A673 (cell line): ENCODE measurements at places on chromosomes 6 and 20.
A peak's percentile ranks its signal among the peaks of the same experiment; 100 is the strongest.

GRCh38 chr20:63051911-63052310, 45.1 kb upstream of the BHLHE23 start:
- no peaks in the 10 kb centered on the region for H3K4me1 ChIP-seq
- no peak overlapping the region for H3K4me3 ChIP-seq
- H3K36me3 ChIP-seq: no peaks in the 10 kb centered on the region
- H3K27ac ChIP-seq: no peak overlapping the region

- H3K36me3 ChIP-seq: no peaks in the 10 kb centered on the region
- peaks cover 19% of the 10 kb centered on the region for H3K4me1 ChIP-seq
- H3K4me3 ChIP-seq: no peak overlapping the region
Observed at GRCh38 chr6:44034931-44035345, 92.3 kb downstream of the MRPL14 start.

DNA sequence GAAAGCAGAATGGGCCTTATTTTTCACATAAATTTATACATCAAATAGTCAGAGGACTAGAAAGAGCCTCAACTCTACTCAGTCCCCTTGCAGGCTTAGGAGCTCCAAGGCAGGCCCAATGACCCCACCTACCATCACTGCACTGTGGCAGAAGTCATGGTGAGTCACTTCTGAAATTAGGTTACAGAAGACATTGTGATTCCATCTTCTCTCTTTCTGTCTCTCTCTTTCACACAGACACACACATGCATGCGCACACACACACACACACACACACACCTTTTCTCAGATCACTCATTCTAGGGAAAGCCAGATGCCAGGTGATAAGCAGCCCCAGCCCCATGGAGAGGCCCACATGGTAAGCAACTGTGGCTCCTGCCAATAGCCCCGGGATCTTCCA, 103.8 kb downstream of the C6orf118 start:
- DNase-seq: no peak
- H3K27me3 ChIP-seq: no peaks in the 10 kb centered on the region
- no peaks in the 10 kb centered on the region for H3K36me3 ChIP-seq

DNA sequence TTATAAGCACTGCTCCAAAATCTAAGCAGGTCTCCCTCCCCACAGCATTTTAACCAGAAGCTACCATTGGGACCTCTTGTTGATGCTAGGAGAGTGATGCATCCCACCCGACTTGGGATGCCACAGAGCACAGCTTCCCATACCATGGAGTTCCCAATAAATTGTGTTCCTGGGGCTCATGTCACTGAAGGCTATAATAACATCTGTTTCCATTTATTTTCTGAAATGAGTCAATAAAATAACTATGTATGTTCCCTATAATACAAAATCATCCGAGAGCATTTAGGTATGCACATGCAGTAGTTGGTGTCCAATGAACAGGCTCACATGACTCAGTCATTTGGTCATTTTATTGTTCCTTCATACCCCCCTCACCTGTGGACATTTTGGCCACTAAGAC, 204.2 kb downstream of the TBC1D7 start:
- H3K4me3 ChIP-seq: no peak overlapping the region
- no peaks in the 10 kb centered on the region for H3K4me1 ChIP-seq
- no peak overlapping the region for H3K27ac ChIP-seq

DNA sequence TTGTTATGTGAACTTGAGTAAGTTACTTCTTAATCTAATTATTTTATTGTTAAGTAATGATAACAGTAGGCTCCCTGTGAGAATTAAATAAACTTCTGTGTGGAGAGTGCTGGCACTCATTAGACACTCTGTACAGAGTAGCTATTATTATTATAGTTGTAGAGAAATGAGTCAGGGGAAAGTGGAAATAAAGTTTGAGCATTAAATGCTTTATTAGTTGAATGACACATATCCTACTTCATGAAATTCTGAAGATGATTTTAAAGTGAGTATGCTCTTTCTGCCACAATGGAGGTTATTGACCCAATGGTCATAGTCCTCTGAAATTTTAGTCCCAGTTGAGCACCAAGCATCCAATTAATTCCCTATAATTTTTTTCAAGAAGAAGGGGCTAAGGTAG, 5.9 kb downstream of the ECI2 start:
- H3K27ac ChIP-seq: no peak overlapping the region
- no peaks in the 10 kb centered on the region for H3K4me1 ChIP-seq
- DNase-seq: no peak
- H3K4me3 ChIP-seq: no peak overlapping the region
- H3K27me3 ChIP-seq: no peaks in the 10 kb centered on the region
- peaks cover 24% of the 10 kb centered on the region for H3K36me3 ChIP-seq

GRCh38 chr6:132289756-132290155, 111.5 kb downstream of the MOXD1 start:
- no peak for DNase-seq
- no peak overlapping the region for H3K4me3 ChIP-seq
- no peak overlapping the region for H3K27ac ChIP-seq
- H3K4me1 ChIP-seq: no peaks in the 10 kb centered on the region
- peaks cover 49% of the 10 kb centered on the region for H3K27me3 ChIP-seq
- H3K36me3 ChIP-seq: no peaks in the 10 kb centered on the region

DNA sequence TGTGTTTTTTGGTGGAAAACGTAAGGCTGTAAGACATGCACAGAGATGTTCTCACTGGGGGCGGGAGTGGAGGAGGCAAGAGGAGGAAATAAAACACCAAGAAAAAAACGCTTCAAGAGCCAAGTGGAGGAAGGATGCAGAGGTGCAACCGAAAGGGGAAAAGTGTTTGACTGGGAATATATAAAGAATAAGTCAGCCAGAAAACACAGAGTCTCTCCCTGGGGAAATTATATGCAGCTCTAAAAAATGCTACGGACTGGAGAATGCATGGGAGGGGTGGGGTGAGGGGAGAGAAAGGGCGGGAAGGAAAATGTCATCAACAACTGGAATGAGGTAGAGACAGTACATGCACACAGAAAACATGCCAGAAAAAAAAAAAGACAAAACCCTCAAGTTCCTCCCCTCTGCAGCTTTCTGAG, 133.5 kb downstream of the SCML4 start:
- no peaks in the 10 kb centered on the region for H3K27me3 ChIP-seq
- no peak for DNase-seq
- H3K4me3 ChIP-seq: no peak overlapping the region
- H3K27ac ChIP-seq: no peak overlapping the region
- H3K36me3 ChIP-seq: no peaks in the 10 kb centered on the region

DNA sequence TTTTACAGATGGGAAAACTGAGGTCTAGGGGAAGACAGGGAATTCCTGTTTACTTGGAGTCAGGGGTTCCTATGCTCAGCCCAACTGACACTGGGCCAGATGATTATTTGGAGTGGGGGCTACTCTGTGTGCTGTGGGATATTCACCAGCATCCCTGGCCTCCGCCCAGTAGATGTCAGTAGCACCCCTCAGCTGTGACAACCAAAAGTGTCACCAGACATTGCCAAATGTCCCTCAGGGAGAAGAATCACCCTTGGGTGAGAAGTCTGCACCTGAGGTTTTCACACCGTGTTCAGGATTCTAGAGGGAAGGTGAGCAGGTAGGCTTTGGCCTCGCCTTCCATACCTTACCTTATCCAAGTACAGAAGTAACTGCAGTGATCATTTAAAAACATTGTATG, 27.6 kb downstream of the CDH26 start:
- no peak overlapping the region for H3K27ac ChIP-seq
- DNase-seq: peak; percentile 15
- no peaks in the 10 kb centered on the region for H3K27me3 ChIP-seq
- no peaks in the 10 kb centered on the region for H3K36me3 ChIP-seq
- no peaks in the 10 kb centered on the region for H3K4me1 ChIP-seq
- no peak overlapping the region for H3K4me3 ChIP-seq

DNA sequence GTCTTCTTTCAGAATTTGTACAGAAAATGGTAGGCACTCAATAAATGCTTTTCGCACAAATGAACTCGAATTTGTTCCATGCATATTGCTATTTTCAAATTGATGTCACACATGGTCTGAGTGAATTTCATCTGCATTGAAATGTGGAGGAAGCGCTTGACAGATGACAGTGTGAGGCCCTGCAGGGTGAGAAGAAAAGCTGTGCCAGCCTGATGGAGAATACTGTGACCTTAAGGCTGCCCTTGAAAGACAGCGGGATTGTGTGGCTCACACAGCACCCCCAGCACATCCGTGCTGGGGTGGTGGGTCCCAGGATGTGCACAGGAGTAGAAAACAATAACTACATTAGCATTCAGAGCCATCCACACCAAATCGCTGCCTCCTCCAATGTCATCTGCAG, 14.8 kb upstream of the MCHR2 start:
- no peaks in the 10 kb centered on the region for H3K4me1 ChIP-seq
- H3K27me3 ChIP-seq: peaks cover 7% of the 10 kb centered on the region
- no peak overlapping the region for H3K27ac ChIP-seq
- H3K4me3 ChIP-seq: no peak overlapping the region
- DNase-seq: no peak

GRCh38 chr20:10492065-10492464, 57.0 kb downstream of the SLX4IP start:
- H3K4me3 ChIP-seq: no peak overlapping the region
- H3K27me3 ChIP-seq: no peaks in the 10 kb centered on the region

- H3K27me3 ChIP-seq: no peaks in the 10 kb centered on the region
- no peaks in the 10 kb centered on the region for H3K36me3 ChIP-seq
- H3K4me1 ChIP-seq: peaks cover 6% of the 10 kb centered on the region
- DNase-seq: no peak
- no peak overlapping the region for H3K27ac ChIP-seq
- no peak overlapping the region for H3K4me3 ChIP-seq
Observed at GRCh38 chr20:9070304-9070703, 1.4 kb downstream of the PLCB4 start.

DNA sequence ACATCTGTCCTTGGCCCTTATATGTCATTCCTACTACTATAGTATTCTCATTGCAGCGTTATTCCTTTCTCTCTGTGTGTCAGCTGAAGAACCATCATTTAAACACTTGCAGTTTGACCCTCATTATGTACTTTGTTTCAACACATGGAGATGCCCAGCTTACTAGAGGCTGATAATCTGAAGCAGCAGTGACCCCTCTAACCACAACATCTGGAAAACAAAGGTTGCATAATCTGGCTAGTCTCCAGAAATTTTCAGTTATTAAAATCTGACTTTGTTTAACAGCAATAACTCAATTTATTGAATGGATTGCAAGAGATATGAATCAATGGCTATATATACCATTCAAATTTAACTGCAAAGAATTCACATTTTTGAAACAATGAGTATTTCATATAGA, 6.6 kb upstream of the PHIP start:
- H3K36me3 ChIP-seq: no peaks in the 10 kb centered on the region
- no peak overlapping the region for H3K27ac ChIP-seq
- no peak for DNase-seq
- H3K4me1 ChIP-seq: peaks cover 17% of the 10 kb centered on the region
- no peaks in the 10 kb centered on the region for H3K27me3 ChIP-seq

DNA sequence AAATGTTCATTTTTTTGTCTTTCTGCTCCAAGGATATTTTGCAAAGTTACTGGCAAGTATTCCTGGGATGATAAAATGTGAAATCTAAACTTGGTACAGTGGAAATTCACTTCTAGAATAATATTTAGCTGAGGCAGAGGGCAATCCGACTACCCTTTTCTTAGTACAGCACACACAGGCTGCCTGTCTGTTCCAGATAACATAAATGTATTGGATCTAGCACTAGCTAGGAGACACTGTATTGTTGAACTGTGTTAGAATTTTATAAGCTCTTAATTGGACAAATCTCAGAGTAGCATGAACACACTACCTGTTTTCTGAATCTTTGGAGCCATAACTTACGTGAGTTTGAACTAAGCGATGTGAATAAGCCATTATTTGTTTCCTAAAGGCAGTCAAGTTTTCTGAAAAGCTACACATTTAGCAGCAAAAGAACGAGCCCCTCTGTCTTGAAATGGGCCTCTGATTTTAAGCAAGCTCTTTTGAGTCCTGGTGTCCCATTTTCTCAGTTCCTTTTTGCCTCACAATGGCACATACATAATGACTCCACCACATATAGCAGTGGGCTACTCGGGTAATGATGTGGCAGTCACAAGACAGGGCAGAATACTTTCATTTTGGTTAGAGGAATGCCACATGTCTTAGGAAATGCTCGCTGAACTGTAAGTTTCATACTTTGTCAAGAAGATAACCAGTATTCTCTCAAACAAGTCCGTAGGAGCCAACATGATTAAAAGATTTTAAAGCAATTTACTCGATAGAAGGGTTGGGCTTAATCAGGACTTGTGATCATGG, 116.5 kb upstream of the ESR1 start:
- H3K4me3 ChIP-seq: no peak overlapping the region
- peaks cover 8% of the 10 kb centered on the region for H3K27me3 ChIP-seq
- no peak overlapping the region for H3K27ac ChIP-seq
- H3K36me3 ChIP-seq: no peaks in the 10 kb centered on the region
- H3K4me1 ChIP-seq: no peaks in the 10 kb centered on the region
- no peak for DNase-seq

GRCh38 chr20:36845288-36845971, 30.5 kb upstream of the TLDC2 start:
- H3K4me3 ChIP-seq: no peak overlapping the region
- H3K27me3 ChIP-seq: no peaks in the 10 kb centered on the region
- H3K27ac ChIP-seq: peak overlapping the region; percentile 85

GRCh38 chr6:95548188-95548786, 29.0 kb upstream of the MANEA start:
- no peaks in the 10 kb centered on the region for H3K27me3 ChIP-seq
- H3K27ac ChIP-seq: no peak overlapping the region

DNA sequence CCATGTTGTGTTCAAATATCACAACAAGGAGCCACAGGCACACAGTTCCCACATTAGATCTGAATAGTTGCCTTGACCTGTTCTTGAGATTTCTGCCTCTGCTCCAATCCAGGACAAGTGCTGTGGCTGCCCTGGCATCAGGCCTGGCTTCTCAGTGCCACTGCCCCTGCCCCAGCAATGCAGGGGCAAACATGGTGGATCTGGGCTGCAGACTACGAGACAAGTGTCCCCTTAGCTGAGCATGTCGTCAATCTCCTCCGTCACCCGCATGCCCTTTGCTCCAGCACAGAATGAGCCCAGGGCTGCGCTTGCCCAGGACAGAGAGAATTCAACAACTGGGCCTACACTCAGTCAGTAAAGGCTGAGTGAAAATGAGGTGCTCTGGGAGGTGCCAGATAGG, 201.6 kb downstream of the SYNDIG1 start:
- H3K27ac ChIP-seq: no peak overlapping the region
- H3K27me3 ChIP-seq: no peaks in the 10 kb centered on the region
- H3K4me1 ChIP-seq: no peaks in the 10 kb centered on the region
- H3K36me3 ChIP-seq: no peaks in the 10 kb centered on the region
- no peak overlapping the region for H3K4me3 ChIP-seq

DNA sequence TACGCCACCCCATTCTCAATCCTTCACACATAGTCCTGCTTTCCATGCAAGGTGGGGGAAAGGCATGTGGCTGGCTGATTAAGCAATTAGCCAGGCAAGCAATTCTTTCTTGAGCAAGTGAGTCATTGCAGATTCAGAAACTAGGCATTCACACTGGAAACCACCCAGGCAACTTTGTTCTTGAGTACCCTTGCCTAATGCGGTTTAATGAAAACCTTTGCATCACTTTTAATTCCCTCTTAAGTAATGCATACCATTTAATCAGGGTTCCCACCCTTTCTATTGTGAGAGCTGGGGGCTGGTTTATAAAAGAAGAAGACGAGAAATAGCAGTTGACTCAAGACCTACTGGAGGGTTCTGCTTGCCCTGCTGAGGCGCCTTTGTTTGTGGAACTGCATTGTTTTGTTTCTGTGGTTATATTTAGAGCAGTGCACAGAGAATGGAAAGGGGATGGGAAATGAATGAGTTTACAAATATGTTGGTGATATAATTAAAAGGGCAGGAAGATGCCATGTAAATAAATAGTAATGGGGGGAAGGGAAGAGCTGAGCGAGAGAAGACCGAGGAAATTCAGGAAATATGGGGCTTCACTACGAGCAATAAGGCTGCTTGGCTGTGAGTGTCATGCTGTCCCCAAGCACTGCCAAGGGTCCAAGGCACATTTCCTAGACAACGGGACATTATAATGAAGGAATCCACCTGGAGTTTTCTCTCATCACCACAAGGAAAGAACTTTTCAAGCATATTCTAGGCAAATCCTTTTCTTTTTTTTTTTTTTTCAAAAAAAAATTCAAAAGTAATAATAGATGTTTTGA, 48.8 kb upstream of the TSHZ2 start:
- H3K4me1 ChIP-seq: no peaks in the 10 kb centered on the region
- no peaks in the 10 kb centered on the region for H3K27me3 ChIP-seq
- H3K36me3 ChIP-seq: no peaks in the 10 kb centered on the region
